Non-pigmented ciliary epithelial cell (primary cell): ENCODE measurements at places on chromosomes 13 and 19.
A peak's percentile ranks its signal among the peaks of the same experiment; 100 is the strongest.

DNA sequence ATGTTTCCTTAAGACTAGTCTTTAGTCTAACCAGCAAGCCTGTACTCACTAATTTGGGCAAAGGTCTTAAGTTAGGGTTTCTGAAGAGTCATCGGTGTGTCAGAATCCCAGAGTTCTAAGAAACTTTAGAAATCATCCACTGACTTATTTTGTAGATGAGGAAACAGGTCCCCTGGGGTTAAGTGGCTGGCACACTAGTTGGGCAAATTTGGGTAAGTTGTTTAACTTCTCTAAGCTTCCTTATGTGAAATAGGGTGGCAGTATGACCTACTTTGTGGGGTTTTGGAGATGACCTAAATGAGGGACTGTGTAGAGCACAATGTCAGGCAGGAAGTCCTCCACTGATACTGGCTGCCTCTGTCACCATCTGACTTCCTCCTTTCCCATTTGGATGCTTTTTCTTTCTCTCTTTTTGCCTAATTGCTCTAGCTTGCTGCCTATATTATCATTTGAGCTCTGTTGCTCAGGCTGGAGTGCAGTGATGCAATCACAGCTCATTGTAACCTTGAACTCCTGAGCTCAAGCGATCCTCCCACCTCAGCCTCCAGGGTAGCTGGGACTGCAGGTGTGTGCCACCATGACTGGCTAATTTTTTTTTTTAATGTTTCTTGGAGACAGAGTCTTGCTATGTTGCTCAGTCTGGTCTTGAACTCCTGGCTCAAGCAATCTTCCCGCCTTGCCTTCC is 2.3 kb downstream of the ADGRE3 start:
- DNase-seq, result no peak

DNA sequence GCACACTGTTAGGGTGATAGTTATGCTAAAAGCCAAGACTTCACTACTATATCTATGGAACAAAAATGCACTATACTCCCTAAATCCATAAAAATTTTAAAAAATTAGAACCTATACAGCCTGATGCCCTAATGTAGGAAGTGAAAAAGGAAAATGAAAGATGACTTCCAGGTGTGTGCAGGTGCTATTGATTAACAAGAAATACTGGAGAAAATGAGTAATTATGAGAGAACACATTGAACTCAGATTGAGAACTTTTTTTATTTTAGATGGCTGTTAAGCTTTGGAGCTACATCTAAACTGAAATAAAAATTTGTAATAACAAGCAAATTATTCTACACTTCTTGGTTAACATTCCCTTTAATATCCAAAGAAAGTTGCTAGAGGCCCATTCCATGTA is 1015.7 kb downstream of the PCDH9 start:
- no peak for DNase-seq

DNA sequence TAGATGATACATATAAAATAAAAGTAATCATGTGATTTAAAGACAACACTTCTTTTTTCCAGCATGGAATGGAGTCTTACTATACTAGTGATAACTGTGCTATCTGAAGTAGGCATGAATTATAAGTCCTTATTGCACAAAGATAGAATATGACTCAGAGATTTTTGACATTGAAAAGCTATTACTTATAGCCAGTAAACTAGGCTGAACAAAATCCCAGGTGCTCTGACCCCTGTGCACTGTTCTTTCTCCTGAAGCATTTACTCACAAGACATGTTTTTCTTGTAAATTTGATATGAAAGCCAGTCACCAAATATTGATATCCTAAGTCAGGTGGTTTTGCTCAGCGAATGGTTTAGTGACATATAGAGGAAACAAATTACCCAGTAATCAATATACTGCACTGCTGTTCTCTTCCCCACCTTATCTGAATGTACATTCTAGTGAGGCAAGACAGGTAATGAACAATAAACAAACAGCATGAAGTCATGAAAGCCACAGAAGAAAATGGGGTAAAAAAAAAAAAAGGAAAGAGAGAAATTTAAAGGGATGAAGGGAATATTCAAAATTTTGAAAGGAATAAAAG is 1567.0 kb upstream of the SPRY2 start:
- DNase-seq, result no peak

DNA sequence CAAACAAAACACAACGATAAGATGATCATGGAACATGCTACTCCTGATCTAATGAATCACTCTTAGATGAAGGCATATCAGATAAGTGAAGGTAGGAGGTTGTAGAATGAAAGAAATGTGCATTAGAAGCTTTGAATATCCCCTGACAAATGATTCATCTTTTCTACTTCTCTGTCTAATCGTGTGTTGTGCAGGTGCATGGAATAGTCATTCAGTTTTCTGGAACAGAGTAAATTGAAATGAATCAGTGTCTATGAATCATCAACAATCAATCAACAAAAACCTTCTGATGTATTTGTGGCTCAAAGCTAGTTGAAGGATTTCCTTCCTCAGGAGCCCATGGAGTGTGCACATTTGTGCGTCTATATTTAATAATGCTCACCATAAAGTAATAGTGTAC is 1290.4 kb upstream of the PCDH20 start:
- no peak for DNase-seq

DNA sequence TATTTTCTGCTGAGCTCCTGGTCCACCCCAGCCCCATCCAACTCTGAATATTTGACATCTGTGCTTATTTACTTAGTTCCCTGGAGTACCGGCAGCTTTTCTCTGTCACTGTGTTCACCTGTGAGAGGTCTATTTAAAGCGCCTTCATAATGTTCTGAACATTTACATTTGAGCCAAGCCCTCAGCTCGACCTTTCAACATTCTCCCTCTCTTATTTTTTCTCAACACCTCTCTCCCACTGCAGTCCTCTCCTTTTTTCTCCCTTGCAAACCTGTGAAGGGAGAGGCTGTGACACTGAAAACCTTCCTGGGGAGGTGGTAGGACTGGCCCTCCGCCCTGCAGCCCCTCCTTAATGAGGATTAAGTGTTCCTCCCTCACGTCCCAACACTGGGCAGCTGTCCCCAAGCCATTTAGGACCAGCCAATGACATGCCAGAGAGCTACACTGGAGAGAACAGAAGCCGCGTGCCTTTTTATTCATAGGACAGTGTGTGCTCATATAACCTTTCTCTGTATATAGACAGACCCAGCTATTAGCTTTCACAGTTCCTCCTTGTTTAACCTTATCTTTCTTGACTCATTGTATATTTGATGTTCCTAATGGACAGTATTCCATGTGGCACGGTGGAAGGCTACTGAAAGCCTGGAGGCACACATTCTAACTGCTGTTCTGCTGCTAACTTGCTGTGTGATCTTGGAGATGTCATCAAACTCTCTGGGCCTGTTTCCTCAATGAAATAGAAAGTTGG is 134.8 kb downstream of the NUFIP1 start:
- DNase-seq, result no peak

DNA sequence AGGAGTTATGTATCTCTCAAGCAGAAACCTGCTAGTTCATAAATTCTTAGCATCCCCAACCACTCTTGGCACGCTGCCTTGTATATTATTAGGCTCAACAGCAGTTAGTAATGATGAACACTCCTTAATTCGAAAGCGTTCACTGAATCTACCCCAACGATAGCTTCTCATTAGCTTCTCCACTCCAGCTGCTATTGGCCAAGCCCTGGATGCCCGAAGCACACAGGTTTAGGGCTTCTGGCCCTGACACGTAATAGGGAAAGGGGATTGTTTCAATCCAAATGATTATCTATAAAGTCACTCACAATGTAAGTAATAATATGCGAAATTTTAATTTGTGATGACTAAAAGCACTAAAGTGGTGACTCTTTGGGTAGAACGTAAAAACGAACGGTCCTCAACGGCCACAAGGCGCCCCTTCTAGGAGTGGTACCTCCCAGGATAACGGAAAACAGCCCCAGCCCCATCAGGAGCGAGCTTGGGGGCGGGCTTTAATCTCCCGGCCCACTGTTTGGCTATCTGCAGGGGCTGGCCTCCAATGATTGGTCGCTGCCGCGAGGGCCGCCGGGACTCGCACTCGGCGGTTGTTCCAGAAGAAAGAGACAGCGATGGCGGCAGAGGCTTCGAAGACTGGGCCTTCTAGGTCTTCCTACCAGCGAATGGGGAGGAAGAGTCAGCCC is at the start of gene RNF17:
Gene RNF17 (plus strand): TSS at position 574 of the 680 bp plus-strand sequence. CDS start 35 bp downstream, at position 609.
- no peak for DNase-seq

GRCh38 chr13:49295244-49295643 is 47.5 kb downstream of the CDADC1 start:
- no peak for DNase-seq

GRCh38 chr13:107608736-107609135 is 606.6 kb downstream of the LIG4 start:
- DNase-seq, result no peak

- no peak for DNase-seq
Observed at GRCh38 chr19:10295305-10295846, 5.6 kb downstream of the ICAM5 start.

DNA sequence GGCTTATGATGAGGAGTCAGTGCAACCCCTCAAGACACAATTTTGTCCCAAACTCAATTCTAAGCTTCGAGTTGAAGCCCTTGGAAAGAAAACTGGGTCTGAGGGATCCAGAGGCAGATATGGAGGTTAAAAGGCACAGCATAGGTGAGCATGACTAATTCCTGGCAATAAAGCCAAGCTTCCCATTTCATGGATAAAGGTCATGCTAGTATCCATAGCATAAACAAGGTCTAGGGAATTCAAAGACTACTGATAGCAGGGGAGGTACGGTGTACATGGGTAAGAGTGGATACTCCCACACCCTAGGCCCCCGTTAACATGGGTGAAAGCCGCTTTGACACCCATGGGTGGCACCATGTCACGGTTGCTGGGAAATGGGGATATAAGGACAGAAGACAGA is 24.0 kb downstream of the MED4 start:
- DNase-seq, result no peak

GRCh38 chr19:37763488-37763887 is 15.9 kb downstream of the ZNF573 start:
- no peak for DNase-seq

DNA sequence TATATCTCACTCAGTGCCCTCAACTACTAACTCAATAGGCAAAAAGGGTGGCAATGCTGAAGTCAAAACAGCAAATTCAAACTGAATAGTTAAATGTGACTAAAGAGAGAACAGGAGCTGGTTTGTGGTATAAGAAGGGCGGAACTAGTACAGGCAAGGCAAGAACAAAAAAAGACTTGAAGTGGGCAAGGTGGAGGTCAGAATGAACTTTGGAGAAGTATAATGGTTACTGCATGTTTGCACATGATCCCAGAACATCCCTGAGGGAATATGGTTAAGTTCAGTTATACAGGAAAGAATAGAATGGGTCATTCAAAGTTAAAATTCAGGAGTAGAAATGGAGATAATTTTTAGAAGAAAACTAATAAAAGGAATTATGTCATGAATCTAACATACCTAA is 85.5 kb downstream of the DIAPH3 start:
- no peak for DNase-seq

- DNase-seq, result no peak
Observed at GRCh38 chr19:6534451-6535093, 3.7 kb downstream of the TNFSF9 start.

DNA sequence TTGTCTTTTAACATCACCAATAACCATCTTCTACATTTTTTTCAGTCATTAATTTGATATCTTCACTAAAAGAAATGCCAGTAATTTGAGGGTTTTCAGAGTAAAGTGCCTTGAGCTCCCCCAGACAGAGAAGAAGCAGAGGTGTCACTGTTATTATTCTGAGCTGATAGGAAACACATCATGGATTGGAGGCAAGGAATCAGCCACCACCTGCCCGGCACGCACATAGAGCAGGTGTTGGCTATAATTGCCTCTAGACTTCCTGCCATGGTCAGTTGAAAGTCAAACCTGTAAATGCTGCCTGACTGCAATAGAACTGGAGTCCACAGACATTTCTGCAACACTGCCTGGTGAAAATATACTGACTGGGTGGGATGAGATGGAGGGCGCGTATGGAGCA is 776.6 kb downstream of the UQCRFS1 start:
- DNase-seq, result no peak

DNA sequence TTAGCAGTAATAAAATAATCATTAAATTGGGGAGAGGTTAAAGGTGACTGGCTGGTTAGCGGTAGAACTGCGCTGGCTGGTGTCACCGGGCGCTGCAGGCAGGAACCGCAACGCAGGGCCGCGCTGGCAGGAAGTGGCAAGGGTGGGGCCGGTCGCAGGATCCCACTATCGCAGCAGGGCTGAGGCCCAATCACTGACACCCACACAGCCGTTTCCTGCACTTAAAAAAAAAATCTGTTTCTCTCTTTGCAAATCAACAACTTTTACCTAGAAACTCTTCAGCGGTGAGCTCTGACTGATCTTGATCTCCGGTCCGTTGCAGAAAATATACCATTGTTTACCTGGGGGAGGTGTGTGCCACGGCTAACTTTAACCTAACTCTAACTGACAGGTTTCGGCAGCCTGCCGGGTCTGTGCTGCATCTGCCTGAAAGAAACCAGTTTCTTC is 46.9 kb downstream of the KLF2 start:
- no peak for DNase-seq

DNA sequence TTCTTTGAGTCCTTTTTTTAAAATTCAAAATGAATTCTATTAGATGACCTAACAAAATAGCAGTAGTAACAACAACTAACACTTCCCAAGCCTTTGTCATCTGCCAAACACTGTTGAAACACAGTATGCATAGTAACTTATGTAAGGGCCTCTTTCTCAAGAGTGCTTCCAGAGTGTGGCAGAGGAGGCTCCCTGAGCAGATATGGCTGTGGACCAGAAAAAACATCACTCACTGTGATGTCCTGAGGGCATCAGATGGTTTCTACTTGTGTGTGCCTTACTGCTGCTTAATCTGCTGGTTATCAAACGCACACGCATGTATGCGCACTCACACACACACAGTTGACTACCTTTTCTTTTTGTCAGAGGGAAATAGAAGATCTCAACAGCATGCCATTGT is 110.8 kb downstream of the DLEU7 start:
- DNase-seq, result no peak

- DNase-seq, result no peak
Observed at GRCh38 chr19:28546148-28546685, 666.7 kb downstream of the UQCRFS1 start.

- DNase-seq, result peak; percentile 91
Observed at GRCh38 chr13:94233401-94233800, 246.1 kb downstream of the DCT start.

- DNase-seq, result no peak
Observed at GRCh38 chr19:39996218-39996810, 546 bp upstream of the ZNF546 start.

GRCh38 chr13:44249431-44249836 is 124.2 kb upstream of the SERP2 start:
- DNase-seq, result no peak

DNA sequence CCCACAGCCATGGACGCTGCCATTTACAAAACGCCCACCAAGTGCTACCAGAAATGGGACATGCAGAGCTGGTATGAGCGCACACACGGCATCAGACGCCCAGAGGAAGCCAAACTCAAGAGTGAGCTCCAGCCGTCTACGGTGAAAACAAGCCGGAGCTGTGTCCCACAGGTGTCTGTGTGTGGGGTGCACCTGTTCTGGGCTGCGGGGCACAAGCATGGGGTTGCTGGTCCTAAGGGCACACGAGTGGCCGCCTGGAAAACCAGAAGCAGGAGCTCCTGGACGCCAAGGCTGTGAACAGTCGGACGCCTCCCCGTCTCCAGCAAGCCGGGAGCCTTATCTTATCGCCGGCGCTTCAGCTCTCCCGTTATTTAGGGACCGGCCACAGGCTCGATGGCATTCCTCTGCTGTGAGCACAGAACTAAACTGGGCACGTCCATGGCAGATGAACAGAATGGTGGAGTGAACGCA is 1.3 kb downstream of the ADPRHL1 start:
- no peak for DNase-seq

GRCh38 chr13:37475151-37475550 is 123.4 kb downstream of the POSTN start:
- DNase-seq, result no peak

- DNase-seq, result no peak
Observed at GRCh38 chr13:76094645-76095044, 458.5 kb downstream of the LMO7 start.
